ENCODE measurements at places on chromosomes 11 and 22. TPM values are rescaled to one million over a fixed set of nuclear protein-coding genes. Genes with fewer than 3 reads are reported as not detected.

GRCh38 chr11:130892861-130893260, 23.4 kb downstream of the SNX19 start:
- DNase-seq: no peak

DNA sequence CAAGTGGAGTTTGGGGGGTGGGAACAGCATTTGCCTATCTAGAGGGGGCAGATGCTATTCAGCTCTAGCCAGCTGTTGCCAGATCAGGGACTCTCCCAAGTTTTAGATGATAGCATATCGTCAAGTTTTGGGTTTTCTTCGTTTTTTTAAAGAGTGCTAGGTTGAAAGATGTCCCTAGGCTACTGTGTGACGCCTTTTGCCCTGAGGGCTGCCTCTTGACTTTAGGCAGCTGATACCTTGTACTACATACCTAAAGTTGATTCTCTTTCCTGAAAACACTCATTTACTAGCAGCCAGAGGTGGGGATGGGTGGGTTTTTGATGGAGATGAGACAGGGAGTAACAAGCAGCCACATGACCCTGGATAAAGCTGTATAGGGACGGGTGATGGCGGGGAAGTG, 87.1 kb downstream of the ABTB2 start:
- no peak for DNase-seq

GRCh38 chr11:76159303-76159937, 46.9 kb downstream of the WNT11 start:
- no peak for DNase-seq

DNA sequence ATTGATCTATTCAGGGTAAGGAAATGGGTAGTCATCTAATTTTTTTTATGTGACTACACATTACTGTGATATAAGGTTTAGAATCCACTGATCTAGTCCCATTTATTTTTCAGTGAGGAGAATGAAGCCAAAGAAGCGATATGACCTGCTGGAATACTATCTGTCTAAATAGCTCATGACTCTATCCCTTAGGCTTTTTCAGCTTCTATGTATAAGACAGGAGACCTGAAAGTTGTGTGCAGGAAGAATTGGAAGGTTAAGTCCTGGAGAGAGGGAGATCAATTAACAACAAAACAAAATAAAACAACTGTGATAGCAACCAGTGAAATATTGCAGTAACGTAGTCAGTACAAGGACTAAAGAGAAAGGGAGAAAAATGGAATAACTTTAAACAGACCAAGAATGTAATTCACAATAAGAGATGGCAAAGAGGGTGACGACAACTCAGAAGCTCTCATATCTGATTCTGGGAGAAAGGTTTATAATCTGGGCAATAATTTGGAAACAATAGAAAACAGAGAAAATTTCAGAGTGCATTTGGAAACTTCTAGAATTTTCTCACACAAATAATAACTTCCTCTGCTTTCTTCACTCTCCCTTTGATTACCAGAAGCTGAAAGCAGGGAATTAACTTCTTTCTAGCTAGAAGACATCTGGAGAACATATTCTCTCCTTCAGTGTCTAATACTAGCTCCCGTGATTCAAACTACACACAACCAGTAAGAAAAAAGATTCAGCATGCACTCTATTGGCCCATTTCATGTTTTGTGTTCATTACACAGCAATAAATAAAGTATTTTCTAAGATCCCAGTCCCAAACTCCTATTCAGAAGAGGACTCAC, 19.2 kb upstream of the CASP12 start:
- no peak for DNase-seq

MS4A15 gene
- total RNA-seq: 0.40 TPM

PNPLA5 gene
- total RNA-seq: not detected

OR51B2 gene
- not detected for total RNA-seq

OR52N2 gene
- not detected for total RNA-seq
